Stimulated activated CD4-positive, alpha-beta T cell treated with anti-CD3 and anti-CD28 coated beads, Interleukin-2, amount 100 ng/mL, for 4 hours (primary cell): ENCODE measurements at places on chromosomes 12 and 14.

DNA sequence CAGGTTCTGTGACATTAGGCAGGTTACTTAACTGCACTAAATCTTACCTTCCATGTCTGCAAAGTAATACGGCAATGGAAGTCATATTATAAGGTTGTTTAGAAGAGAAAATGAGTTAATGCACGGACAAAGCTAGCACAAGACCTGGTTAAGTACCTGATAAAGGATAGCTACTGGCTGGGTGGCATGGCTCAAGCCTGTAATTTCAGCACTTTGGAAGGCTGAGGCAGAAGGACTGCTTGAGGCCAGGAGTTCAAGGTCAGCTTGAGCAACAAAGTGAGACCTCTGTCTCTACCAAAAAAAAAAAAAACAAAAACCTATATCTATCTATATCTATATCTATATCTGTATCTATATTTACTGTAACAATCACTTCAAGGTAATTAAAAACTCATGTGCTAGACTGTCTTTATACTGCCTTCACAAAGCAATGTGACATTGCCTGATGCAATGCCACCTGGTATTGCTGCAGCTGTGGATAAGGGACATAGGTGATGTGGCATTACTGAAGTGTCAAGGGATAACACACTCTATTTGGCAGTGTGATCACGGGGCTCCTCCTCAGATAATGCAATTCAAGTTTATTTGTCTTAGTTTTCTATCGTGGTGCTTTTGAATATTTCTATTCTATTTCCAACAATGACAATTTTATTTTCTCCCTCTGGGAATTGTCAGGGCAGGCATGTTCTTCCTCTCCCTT lies 107.1 kb downstream of the PAX9 start:
- DNase-seq = no peak

DNA sequence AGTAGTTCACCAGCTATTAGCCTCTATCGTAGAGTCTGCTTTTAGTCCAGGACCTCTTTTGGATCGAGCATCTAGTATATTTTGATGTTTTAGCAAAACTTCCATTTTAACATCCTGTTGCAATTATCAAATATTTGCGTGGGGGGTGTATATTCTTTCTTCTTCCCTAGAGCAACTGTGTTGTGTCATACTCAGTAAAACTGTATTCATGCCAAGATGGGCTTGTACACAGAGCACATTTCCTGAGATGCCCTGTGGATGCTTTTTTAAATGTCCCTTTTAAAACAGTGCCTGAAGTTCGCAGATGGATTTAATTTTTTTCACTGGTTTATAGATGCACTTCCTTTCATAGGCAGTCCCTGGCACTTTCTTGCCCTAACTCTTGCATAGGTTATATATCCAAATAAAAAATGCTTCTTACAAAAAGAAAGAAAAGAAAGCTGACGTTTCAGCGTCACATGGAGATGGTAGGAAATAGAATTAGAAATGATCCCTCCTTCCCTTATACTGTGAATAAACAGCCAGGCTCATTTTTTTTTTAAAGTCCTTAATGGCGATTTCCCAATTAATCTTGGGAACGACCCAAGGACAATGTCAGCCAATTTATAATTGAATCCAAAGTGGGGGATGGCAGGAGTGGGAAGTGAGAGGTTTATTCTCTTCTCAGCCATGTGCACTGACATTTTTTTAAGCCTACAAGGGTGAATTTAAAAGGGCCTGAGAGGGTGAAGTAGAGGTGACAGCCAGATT lies 247.0 kb downstream of the SLC41A2 start:
- no peak for DNase-seq

- DNase-seq = no peak
Observed at GRCh38 chr14:97233319-97233985, 436.3 kb downstream of the VRK1 start.

- DNase-seq = no peak
Observed at GRCh38 chr14:31867570-31867969, 209.5 kb upstream of the ARHGAP5 start.

- DNase-seq = no peak
Observed at GRCh38 chr14:47662466-47662865, 12.9 kb downstream of the MDGA2 start.

GRCh38 chr12:32105986-32106516 lies 596 bp upstream of the BICD1 start:
- DNase-seq = no peak

DNA sequence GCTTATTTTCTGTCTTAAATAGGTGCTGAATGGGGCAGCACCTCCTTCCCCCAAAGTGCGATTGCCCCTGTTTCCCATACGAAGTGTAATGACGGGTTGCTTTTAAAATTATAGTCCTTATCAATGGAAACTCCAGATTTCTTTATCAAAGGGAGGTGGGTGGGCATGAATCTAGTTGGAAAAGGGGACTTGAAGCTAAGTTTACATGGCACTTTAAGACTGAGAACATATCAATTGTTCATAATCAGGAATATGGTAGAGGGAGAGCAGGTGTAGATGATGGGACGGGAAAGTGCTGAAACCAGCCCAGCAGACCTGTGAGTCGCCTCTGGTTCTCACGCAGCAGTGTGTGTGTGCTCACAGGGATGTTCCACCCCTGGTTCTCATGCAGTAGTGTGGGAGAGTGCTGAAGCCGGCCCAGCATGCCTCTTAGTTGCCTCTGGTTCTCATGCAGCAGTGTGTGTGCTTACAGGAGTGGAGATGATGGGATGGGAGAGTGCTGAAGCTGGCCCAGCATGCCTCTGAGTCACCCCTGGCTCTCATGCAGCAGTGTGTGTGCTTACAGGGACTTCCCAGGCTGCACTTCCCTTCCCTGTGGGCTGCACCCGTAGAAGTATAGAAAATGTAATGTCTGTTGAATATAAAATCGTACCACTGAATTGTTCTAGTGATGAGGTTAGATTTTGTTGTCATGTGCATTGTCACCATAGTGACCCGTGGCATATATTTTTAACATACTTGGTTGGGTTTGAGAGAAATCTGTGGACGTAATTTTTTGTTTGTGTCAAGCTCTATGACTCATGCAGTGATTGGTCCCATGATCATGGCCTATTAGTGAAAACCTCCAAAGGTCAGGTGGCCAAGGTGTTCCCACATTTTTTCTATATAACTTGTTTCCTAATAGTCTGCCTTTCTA lies 51.6 kb downstream of the GPATCH2L start:
- DNase-seq = no peak

GRCh38 chr12:124031058-124031457 lies 58.0 kb downstream of the ZNF664 start:
- no peak for DNase-seq

- DNase-seq = no peak
Observed at GRCh38 chr12:112750971-112751370, 40.6 kb upstream of the RPH3A start.

- DNase-seq = no peak
Observed at GRCh38 chr14:69042787-69043444, 63.8 kb upstream of the ACTN1 start.
